Fibroblast of the aortic adventitia (primary cell): ENCODE measurements at places on chromosomes 11 and 22. TPM values are rescaled to one million over a fixed set of nuclear protein-coding genes. Genes with fewer than 3 reads are reported as not detected.

TESMIN gene
- 1.2 TPM in 1 of 2 replicates, not detected in the other for total RNA-seq

GRCh38 chr22:49942565-49943404 lies 17.8 kb upstream of the PIM3 start:
- no peak for DNase-seq

SPDYC gene
- not detected in 2 replicates for total RNA-seq

MMP7 gene
- not detected in 2 replicates for total RNA-seq

DNA sequence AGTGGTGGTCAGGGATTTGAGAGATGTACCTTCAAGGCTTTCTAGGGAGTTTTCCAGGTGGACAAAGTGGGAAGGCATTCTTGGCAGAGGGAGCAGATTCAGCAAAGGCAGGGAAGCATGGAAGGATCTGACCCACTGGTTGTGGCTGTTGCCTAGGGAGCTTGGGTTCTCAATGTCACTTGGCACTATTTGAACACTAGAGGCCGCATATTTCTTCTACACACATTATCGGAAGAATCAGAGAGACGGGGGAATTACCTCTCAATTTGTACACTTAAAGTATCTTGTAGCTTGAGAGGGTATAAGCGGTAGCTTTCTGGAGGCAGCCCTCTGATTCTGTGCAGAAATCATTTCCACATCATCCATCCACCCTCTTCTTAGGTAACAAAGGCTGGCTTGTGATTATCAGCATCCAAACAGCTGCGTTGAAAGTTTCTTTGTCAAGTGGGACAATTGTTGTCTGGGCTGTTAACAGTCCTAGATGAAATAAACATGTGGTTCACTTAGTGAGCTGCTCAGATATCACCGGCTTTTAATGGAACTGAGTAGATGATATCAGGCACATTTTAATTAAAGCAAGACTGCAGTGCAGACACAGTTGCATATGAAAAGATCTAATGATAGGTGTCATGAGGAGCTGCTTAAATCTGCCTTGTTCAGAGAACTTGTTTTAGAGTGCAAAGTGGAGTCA lies 2.6 kb downstream of the NELL1 start:
- no peak for DNase-seq

DNA sequence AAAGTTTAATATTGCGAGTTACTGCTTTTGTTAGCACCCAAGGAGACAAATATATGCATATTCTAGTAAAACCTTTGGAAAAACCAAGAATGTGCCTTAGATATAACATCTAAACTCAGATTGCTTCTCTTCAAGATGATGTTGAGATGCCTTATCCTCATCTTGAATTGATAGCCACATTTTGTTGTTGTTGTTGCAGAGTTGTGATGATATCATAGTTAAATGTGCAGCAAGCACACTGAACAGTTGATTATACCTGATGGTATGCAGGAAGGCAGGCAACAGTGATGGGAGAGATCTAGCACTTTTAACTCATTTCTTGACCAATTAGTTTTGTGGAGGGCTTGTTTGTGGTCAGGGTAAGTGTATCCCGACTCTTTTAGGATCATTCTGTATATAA lies 48.0 kb downstream of the KDM2A start:
- DNase-seq = no peak

DNA sequence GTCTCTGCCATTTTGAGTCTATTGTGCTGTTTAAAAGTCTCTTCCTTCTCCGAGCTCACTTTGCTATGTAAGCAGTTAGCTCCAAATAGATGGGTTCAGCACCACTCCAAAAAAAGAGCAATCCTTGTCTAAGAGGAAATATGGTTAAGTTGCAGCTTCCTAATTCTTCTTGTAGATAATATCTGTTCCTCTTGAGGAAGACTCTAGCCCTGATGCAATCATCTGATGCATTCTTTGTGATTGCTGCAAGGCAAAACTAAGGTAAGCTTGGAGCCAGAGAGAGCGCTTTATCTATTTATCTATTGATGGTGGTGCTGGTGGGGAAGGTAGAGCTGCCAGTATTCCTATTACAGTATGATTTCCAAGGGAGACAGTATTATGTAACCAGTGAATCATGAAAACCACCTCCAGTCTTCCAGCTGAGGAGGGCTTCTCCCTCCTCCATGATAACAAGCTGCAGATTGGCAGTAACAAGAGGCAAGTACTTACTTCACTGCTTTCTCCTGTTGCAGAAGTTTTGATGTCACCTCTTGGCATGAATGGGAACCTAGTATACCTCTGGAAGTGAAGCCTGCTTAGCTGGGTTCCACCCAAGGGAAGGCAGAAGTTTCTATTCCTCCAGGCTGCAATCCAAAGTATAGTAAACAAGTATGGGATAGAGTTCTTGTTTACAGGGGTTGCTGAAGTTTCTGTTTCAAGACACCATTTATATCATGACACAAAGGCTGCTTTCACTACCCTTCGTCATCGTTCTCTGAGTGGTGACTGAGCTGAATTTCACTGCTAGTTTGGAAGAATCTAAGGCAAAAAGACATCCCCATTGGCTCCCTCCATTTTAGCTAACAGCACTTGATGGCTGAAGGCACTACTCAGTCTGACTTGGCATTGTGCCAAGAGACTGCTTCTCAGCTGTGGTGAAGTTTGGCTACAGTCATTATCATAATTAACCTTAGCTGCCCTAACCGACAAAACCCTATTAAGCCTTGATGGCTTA lies 49.7 kb downstream of the FDX1 start:
- peak; percentile 89 for DNase-seq

GRCh38 chr11:45388472-45388871 lies 102.3 kb upstream of the SYT13 start:
- peak; percentile 49 for DNase-seq

GRCh38 chr11:46222490-46223251 lies 54.8 kb upstream of the CREB3L1 start:
- DNase-seq = peak; percentile 22

- no peak for DNase-seq
Observed at GRCh38 chr11:127598476-127598875, 597.9 kb upstream of the KIRREL3 start.

- DNase-seq = peak; percentile 59
Observed at GRCh38 chr22:45731798-45732495, 60.3 kb downstream of the ATXN10 start.

GRCh38 chr11:14908214-14908880 lies 16.3 kb upstream of the CYP2R1 start:
- peak; percentile 68 for DNase-seq

DNA sequence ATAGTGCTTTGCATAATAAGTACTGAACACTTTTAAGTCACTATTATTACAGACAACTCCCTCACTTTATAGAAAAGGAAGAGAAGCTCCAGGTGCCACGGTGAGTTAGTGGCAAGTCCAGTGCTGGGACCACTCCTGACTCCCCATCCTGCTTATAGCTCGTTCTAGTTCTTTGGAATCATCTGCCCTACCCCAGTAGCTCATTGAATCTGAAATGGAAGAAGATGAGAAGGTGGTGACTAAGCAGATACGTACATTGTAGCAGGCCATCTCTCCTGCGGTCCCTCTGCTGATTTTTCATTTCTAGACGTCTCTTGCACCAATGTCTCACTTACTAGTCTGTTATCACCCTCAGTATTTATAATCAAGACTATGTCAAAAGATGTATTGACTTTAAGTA lies 21.6 kb downstream of the MMP20 start:
- DNase-seq = no peak

DNA sequence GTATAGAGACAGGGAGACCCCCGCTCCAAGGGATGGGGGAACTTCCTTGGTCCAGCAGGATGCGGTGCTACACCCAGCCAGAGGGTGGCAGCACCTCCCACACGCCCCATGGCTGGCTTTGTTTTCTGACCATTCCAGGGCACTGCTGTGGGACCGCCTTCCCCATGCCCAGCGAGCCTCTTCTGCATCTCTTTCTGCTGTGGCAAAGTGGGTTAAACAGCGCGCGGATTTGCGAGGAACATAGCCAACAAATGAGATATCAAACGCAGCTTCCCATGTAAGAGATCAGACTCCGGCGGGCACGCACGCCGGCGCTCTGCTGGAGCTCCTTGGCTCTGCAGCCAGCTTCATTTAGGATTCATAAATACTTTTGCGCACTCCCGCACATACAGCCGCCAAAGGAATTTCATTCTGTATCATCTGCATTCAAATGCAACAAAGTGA lies 485.8 kb upstream of the CADM1 start:
- DNase-seq = no peak

DNA sequence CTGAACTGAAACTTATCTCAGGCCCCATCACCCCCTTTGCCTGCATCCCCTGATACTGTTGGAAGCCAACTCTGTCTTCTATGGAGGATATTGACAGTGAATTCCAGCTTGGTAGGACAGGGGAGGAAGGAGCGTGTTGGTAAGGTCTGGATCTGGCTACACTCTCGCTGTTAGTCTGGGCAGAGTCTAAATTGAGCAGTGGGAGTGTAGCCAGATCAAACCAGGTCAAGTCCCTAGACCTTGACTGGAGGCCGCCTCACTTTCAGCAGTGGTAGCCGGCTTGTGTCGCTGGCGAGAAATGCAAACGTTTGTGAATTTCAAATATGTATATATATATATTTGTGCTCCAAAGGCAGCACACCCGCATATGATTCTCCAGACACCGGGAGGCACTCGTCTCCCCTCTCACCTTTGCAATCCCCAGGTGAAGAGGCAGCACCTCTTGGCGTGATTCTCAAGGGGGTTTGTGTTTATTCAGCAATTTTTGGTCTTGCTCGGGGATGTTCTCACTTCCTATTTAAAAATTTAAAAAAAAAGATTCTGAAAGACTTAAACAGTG lies 26.7 kb downstream of the DHCR7 start:
- no peak for DNase-seq
